Fibroblast of skin of abdomen (primary cell): ENCODE measurements at places on chromosomes 11 and 22.

GRCh38 chr11:69240332-69241074 lies 53.5 kb upstream of the MYEOV start:
- no peak for DNase-seq

DNA sequence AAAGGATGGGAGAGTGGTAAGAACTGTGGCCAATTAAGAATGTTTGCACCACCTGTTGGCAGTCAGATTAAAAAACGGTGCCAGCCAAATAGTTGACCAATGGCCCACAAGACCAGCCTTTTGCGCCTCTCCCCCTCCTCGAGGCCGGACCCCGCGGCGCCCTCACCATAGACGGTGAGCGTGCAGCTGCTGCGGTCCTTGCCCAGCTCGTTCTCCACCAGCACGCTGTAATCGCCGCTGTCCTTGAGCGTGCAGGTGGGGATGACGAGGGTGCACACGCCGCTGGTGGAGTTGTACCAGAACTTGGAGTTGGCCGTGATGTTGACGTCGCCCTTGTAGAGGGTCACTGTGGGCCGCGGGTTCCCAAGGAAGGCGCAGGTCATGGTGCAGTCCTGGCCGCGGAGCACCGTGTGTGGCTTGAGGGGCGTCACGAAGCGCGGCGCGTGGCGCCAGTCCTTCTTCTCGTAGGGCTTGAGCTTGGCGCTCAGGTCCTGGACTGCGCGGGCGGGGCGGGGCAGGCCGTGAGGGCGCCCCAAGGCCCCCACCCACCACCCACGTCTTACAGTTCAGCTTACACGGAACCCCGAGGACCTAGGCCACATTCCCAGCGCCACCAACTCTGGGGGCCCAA lies 7.2 kb downstream of the TMEM86A start:
- no peak for DNase-seq

DNA sequence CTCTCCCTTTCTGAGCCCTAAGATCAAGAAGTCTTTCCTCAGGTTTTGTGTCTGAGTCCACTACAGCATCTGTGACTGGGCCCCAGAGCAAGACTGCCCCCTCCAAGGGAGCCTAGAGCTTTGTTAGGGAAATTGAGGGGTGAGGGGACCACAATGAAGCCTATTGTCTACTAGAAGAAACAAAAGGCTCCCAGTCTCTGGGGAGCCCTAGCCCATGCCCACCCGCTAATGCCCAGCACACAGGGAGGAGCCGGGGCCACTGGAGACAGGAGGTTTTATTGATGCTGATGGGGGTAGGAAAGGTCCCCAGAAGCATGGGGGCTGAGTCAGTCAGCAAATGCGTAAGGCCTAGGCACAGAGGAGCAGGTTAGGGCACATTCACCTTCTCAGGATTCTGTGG lies 14.0 kb downstream of the RHOG start:
- no peak for DNase-seq

DNA sequence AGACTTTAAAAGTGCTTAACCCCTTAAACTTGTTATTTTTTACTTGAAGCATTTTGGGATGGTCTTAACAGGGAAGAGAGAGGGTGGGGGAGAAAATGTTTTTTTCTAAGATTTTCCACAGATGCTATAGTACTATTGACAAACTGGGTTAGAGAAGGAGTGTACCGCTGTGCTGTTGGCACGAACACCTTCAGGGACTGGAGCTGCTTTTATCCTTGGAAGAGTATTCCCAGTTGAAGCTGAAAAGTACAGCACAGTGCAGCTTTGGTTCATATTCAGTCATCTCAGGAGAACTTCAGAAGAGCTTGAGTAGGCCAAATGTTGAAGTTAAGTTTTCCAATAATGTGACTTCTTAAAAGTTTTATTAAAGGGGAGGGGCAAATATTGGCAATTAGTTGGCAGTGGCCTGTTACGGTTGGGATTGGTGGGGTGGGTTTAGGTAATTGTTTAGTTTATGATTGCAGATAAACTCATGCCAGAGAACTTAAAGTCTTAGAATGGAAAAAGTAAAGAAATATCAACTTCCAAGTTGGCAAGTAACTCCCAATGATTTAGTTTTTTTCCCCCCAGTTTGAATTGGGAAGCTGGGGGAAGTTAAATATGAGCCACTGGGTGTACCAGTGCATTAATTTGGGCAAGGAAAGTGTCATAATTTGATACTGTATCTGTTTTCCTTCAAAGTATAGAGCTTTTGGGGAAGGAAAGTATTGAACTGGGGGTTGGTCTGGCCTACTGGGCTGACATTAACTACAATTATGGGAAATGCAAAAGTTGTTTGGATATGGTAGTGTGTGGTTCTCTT lies 2.8 kb downstream of the MALAT1 start:
- peak; percentile 51 for DNase-seq

DNA sequence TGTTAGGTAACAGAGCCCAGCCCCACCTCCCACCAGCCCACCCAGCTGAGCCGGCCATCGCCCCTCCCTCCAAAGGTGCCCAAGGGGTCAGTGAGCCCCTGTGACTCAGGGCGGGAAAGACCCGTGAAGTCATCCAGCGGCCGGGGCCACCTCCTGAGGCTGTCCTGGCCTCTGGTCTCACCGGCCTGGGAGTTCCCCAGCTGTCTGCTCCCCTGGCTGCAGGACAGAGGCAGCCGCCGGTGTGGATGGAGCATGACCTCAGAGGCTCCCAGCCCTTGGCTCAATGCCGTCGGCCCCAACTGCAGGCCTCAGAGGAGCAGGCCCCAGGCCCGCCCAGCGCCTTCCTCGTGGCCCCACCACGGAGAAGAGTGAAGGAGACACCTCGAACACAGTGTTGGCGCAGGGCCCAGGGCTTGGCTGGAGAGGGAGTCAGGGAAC lies 28.7 kb downstream of the RPL3 start:
- peak; percentile 13 for DNase-seq

DNA sequence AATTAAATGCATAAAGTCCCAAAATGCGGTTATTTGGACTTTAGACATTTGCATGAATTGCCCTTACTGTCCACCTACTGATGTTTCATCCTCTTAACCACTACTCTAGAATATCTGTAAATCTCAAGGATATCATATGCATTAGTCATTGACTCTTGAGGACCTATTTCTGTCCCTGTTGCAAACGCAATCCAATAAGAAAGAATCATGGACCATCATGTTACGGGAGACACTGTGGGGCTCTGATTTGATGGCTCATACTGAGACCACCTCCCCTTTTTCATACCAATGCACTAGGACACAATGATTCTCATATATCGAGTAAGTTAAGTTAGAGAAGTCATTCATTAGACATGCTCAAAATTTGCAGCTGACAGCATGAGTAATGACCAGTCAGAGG lies 14.4 kb downstream of the POU2AF2 start:
- peak; percentile 36 for DNase-seq

- DNase-seq: peak; percentile 54
Measured at GRCh38 chr11:111586388-111586831, 15.8 kb upstream of the SIK2 start.

DNA sequence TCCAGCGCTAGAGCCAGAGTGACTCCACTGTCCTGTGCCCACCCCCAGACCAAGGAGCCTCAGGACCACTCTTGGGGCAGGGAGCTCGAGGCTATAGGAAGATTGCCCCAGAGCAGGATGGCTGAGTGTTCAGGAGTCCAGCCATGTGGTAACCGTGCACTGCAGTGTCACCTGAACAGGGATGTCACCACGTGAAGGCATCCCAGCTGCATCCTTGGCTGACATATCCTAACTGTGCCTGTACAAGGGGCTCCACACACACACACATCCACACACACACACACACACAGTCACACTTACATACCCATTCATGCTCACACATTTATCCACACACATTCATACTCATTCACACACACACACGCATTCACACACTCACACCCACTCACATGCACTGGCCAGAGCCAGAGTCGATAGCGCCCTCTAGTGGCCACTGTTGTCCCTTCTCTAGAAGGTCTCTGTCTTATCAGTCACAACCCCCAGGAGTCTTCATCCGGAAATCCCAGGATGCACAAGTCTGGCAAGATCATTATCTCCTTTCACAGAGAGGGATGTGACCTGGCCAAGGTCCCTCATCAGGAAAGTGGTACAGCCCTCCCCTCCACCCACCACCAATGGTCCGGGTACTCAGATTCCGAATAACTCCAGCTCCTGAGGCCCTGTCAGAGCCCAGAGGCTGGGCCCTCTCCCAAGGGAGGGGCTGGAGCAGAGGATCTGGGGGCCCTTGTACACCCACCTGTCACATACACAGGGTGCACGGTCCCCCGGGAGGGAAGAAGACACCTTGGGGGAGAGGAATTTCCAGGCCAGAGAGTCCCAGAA lies 55.1 kb downstream of the IGLL5 start:
- peak; percentile 58 for DNase-seq

DNA sequence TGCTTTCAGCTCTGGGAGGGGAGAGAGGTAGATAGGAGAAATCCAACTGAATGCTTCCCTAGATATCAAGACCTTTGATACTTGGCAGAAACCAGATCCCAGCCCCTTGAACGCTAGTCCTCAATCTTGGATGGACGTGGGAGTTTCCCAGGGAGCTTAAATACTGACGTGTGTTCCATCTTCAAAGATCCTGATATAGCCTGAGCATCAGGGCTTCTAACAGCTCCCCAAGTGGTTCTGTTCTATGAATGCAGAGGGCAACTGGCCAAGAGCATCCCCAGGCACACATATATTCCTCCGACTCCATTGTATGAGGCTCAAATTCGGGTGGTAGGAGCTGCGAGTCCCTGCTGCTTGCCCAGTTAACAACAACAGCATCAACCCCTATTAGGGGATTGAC lies 8.7 kb upstream of the ACCS start:
- no peak for DNase-seq

GRCh38 chr11:62689421-62690183 lies at the start of gene LRRN4CL:
Gene LRRN4CL (minus strand): TSS chr11:62689530. CDS start chr11:62688508, 1,022 bp downstream.
- DNase-seq: peak; percentile 97

- DNase-seq: no peak
Measured at GRCh38 chr11:134152696-134153095, 71.1 kb downstream of the NCAPD3 start.

- no peak for DNase-seq
Measured at GRCh38 chr11:74615311-74615710, 22.9 kb downstream of the POLD3 start.

DNA sequence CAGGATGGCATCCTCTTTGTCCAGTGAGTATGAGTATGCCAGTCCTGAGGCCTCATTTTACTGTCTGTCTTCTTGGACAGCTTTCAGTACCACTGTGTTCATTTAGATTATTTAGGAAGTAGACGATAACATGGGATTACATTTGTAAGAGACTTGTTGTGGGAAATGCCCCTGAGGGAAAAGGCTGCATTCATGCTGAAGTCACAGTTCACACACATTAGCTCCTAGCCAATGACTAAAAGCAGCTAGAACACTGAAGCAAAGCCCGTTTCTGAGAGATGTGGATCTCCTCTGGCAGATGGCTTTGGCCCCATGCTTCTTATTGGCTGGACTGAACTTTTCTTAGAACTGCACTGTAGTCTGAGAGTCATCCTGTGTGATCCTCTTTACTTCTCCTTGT lies 242.4 kb downstream of the FAM76B start:
- no peak for DNase-seq

DNA sequence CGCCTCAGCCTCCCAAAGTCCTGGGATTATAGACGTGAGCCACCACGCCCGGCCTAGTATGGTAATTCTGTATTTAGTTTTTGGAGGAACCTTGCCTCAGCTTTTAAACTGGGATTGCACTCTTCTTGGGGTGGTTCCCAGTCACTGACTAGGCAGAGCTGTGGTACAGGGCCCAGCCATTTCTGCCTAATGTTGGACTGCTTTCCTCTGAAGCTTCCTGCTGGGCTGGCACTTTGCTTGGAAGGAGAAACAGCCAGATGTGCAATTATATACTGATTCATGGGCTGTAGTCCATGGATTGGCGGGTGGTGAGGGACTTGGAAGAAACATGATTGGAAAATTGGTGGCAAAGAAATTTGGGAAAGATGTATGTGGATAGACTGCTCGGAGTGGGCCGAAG lies 17.6 kb upstream of the MCHR1 start:
- DNase-seq: no peak

- no peak for DNase-seq
Measured at GRCh38 chr22:17607891-17608521, 20.5 kb downstream of the ATP6V1E1 start.

DNA sequence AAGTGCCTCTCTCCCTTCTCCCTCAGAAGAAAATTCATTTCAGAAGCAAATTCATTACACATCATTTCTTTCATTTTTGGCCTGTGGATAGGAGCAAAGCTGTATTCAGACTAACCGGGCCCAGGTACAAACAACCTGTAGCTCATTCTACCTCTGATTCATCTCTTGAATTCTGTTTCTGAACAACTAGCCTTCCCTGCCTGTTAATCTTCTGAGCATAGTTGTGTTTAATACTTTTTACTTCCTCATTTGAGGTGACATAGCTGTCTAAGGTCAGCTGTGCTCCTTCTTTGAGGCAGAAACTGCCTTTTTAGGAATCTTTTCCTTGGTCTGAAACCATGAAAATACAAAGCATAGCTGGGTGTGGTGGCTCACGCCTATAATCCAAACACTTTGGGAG lies 12.6 kb upstream of the IL18BP start:
- no peak for DNase-seq

- DNase-seq: peak; percentile 79
Measured at GRCh38 chr11:92739041-92739440, 230.4 kb upstream of the MTNR1B start.

GRCh38 chr11:134727636-134728035 lies 315.6 kb upstream of the B3GAT1 start:
- no peak for DNase-seq

- DNase-seq: no peak
Measured at GRCh38 chr11:110455718-110456117, 26.0 kb downstream of the FDX1 start.

- DNase-seq: no peak
Measured at GRCh38 chr11:124090996-124091395, 24.3 kb upstream of the VWA5A start.

- no peak for DNase-seq
Measured at GRCh38 chr22:33720166-33720878, 200.0 kb downstream of the LARGE1 start.
